H1 (cell line): ENCODE measurements at places on chromosomes 7 and 10. TPM values are rescaled to one million over a fixed set of nuclear protein-coding genes. Genes with fewer than 3 reads are reported as not detected.

DNA sequence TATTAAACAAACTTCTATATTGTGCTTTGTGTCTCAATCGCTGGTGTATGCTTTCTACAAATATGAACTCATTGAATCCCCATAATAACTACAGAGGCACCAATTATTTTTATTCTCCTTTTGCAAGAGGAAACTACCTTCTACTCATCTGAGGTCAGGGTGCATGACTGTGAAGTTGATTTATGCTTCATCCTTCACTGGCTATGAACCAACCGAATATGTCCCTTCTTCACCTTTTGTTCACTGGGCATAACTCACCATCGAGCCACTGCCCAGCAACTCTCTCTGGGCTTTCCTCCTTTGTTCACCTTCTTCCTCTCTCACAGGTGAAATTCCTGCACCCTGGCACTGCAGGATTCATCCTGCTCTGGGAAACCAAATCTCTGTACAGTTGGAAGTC is 61.3 kb upstream of the PFKP start:
- no peak for DNase-seq

The CHST3 gene
- total RNA-seq = 5.7 and 5.8 TPM in 2 replicates

- DNase-seq = no peak
These were observed 864.8 kb downstream of the GATA3 start for GRCh38 chr10:8919280-8919679.

The GRID2IP gene
- 1.0 and 1.3 TPM in 2 replicates for total RNA-seq

The PRPS1L1 gene
- total RNA-seq = not detected in 2 replicates

- no peak for DNase-seq
These were observed 11.6 kb upstream of the TMEM72 start for GRCh38 chr10:44899450-44900080.

GRCh38 chr10:8912108-8912507 is 857.6 kb downstream of the GATA3 start:
- no peak for DNase-seq

- DNase-seq = no peak
These were observed 6.4 kb downstream of the UBTD1 start for GRCh38 chr10:97505152-97505551.

The SEMA4G gene
- total RNA-seq = 7.1 and 7.6 TPM in 2 replicates

The MRLN gene
- not detected in 2 replicates for total RNA-seq

The OR2A7 gene
- 1.6 and 1.9 TPM in 2 replicates for total RNA-seq

The PRKAG2 gene
- total RNA-seq = 18.1 and 21.2 TPM in 2 replicates

The PIK3CG gene
- not detected in 2 replicates for total RNA-seq

- DNase-seq = no peak
These were observed 131.7 kb downstream of the SLC16A9 start for GRCh38 chr10:59577984-59578383.

The TSPAN33 gene
- 47.1 TPM in 2 replicates for total RNA-seq

GRCh38 chr10:6046773-6047611 is 15.2 kb downstream of the IL2RA start:
- DNase-seq = no peak

The OR9A2 gene
- not detected in 2 replicates for total RNA-seq

DNA sequence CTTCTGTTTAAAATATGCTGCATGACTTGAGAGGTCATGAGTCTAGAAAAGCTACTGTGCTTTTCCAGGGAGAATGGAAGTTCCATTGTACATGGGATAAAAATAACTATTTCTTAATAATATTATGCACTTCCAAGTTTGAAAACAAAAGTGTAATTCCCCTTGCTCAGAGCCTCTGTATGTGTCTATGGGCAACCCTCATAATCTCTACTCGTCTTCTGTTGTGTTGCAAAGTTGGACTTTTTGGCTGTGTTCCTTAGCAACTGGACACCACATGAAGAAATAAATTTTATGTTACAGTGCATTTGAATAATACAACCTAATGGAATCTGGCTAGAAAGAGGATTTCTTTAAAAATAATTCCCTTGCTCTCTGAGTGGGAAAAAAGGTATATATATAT is 242.6 kb downstream of the TWIST1 start:
- no peak for DNase-seq

The ANXA8 gene
- not detected in 2 replicates for total RNA-seq

DNA sequence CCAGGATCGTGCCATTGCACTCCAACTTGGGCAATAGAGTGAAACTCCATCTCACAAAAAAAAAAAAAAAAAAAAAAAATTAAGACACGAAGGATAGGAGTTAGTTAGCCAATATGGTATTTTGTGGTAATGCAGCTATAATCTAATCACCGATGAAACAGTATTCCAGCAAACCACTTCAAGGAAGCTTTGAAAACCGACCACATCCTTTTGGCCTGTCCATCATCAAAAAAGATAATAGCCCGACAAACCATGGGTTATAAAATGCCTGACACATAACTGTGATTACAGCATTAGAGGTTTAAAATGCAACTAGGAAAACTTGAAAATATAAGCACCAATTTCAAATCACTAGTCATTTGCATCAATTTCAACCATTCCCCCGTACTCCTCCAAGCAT is 728.6 kb upstream of the C7orf33 start:
- DNase-seq = no peak

- no peak for DNase-seq
These were observed 64.6 kb downstream of the KLF6 start for GRCh38 chr10:3720228-3721019.

DNA sequence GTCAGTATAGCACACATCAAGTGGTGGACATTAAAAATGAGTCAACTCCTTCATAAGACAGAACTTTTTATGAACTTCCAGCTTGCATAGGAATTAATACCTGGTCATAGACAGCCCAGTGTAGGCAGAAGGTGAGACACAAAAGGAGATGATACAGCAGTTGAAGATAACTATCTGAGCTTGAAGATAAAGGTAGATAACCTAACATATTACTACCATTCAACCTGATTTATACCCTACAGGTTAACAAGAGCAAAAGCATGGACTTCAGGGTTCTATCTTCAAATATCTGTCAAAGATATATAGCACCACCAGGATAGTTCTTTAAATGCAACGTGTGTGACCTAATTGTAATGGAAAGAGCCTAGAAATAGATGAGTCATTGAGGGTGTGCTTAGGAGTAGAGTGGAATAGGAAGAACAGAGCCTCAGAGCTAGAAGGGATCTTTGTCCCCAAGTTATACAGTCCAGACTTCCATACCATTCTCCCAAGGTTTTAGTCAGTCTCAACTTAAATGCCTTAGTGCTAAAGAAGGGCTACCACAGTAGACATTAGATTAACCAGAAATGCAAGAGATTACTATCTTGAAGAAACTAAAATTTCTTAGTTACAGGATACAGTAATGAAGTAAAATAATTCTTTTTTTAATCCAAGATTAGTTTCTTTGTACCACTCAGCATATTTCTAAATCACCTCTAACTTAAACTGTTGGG is 9.2 kb downstream of the ZNF800 start:
- DNase-seq = no peak

DNA sequence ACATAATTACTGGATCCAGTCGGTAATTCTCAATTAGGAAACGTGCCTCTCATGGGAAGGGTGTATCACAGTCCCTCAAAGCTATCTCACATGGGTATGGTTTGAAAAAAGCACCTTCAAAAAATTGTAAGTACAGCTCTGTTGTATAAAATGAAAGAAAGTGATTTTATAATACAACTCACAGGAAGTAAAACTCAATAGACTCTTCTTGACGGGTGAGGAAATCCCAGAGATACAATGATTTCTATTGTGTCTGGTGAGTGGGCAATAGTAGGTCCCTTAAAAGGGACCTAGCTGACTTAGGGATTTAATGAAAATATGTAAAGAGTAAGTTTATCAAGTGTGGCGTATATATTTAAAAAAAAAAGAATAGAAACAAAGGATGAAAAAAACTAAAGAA is 27.0 kb downstream of the TASOR2 start:
- DNase-seq = no peak

GRCh38 chr7:148925836-148926235 is 41.7 kb upstream of the EZH2 start:
- DNase-seq = no peak

GRCh38 chr10:24462889-24463552 is 254.1 kb downstream of the KIAA1217 start:
- no peak for DNase-seq

DNA sequence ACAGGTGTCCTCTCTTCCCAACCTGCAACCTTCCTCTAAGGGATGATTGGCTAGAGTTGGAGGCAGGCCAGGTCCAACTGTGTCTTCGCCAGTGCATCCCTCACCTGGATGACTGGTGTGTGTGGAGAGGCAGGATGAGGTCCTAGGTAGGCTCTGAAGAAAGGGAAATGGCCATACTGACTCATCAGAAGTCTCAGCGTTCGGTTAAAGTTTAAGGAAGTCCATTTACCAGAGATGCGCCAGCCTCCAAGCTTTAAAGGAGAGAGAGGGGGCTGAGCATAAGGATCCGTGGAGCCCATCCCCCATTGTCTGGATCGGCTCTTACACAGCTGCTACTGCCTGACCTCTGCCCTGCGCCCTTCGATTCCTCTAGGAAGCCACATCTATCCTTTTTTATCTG is 4.4 kb downstream of the KEL start:
- DNase-seq = no peak

- no peak for DNase-seq
These were observed 97.4 kb downstream of the FGFR2 start for GRCh38 chr10:121500701-121501332.

GRCh38 chr10:71770255-71770654 is 3.1 kb downstream of the VSIR start:
- DNase-seq = no peak

The GNG11 gene
- total RNA-seq = 1.3 TPM in 2 replicates

The LANCL2 gene
- 9.2 and 11.4 TPM in 2 replicates for total RNA-seq

DNA sequence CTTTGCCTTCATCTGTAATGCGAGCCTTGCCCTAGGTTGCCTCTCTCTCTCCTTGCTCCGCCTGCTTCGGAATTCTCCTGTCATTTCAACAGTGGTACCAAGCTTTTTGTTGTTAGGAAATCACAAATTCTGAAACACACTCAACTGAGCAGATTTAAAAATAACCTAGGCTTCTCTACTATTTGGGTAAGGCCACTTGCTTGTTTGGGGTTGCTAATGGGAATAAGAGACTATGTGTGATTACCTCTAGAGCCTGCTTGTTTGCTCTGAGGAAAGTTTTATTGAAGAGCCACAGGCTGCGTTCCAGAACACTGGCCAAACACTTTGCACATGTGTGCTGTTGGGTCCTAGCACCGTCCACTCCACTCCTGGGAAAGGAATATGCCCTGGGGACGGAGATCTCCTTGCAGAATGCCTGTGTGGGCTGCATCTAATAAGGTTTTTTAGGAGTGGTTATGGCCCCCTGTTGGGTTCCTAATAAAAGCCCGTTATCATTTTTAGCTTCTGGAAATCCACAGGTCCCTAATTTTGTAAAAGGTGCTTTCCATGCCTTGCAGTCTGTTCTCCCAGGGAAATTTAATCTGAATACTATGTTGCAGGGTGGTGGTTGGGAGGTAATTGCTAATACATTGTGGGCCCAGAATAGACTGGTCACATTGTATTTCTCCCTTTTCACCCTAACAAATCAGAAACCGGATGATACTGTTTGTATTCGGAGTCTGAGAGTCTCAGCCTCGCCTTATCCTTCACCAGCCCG is 68.7 kb upstream of the KLF6 start:
- DNase-seq = no peak

DNA sequence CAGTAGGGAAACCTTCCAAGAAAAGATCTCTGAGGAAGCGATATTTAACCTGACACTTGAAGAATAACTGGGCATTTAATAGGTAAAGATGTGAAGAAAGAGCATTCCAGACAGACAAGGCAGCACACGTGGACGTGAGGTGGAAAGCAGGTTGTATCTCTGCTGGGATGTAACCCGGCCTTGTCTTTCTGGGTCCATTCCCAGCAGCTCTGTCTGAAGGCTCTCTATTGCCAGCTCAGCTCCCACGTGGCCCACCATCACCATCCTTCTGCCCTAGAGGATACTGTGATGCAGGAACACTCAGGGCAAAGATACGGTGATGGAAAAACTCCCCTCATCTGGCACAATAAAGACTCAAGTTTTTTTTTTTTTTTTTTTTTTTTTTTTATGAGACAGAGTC is 137.7 kb downstream of the RSU1 start:
- no peak for DNase-seq

- no peak for DNase-seq
These were observed 769.7 kb downstream of the TNS3 start for GRCh38 chr7:46812101-46812675.

DNA sequence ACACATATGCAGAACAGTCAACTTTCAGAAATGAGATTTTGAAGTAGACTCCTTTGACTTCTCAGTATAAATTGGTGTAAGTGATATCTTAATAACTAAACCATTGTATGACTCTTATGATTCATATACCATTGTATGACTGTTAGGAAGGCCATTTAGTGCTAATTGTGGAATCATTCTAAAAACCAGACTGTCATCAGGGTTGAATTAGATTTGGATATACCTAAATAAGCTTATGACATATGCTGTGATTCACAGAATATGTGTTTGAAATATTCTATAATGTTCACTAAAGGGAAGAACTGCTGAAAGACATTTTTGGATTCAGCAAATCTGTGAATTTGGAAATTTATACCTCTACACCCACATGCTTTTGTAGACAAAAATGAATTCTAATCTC is 438.1 kb downstream of the MDFIC start:
- no peak for DNase-seq

- no peak for DNase-seq
These were observed 116.4 kb upstream of the DGKB start for GRCh38 chr7:15018981-15019380.

The LRIT1 gene
- total RNA-seq = not detected in 2 replicates

The MOGAT3 gene
- 0.82 TPM in 1 of 2 replicates, not detected in the other for total RNA-seq

GRCh38 chr7:10257438-10257837 is 716.2 kb upstream of the PHF14 start:
- no peak for DNase-seq

DNA sequence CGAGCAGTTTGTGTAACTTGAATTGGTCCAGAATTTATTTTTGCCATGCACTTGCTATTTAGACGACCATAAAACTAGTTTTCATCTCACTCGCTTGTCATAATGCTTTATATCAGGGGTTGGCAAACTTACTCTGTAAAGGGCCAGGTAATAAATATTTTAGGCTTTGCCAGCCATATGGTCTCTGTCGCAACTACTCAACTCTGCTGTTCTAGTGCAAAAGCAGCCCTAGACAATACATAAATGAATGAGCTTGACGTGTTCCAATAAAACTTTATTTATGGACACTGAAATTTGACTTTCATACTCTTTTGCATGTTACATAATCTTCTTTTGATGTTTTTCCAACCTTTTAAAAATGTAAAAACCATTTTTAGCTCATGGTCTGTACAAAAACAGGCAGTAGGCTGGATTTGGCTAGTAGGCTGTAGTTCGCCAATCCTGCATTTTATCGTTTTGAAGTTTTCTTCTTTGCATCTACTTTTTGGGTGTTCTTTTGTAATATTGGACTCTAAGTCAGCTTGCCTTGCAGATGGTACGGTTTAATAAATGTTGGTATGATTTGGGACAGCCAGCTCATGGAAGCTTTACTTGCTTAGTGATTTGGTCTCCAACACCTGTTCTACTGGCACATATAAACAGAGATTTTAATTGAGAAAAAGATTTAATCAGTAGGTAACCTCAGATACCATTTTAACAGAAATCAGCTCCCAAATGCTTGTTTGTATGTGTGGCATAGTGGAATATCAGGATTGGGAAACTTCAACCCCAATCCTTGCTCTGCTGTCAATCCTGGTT is 25.6 kb downstream of the SND1 start:
- no peak for DNase-seq
